ENCODE measurements at places on chromosomes 12 and 14. TPM values are rescaled to one million over a fixed set of nuclear protein-coding genes. Genes with fewer than 3 reads are reported as not detected.

- no peaks in the 10 kb centered on the region for H3K4me1 ChIP-seq
- H3K4me3 ChIP-seq = no peak overlapping the region
- no peaks in the 10 kb centered on the region for H3K27me3 ChIP-seq
Measured at GRCh38 chr12:77893918-77894317, 63.2 kb downstream of the NAV3 start.

The ESRRB gene
- total RNA-seq = not detected

GRCh38 chr12:25319233-25319984, 68.7 kb upstream of the KRAS start:
- no peak overlapping the region for H3K4me3 ChIP-seq
- H3K36me3 ChIP-seq = no peaks in the 10 kb centered on the region
- no peak overlapping the region for H3K27ac ChIP-seq
- H3K4me1 ChIP-seq = no peaks in the 10 kb centered on the region
- no peaks in the 10 kb centered on the region for H3K27me3 ChIP-seq

- H3K4me1 ChIP-seq = peaks cover 27% of the 10 kb centered on the region
- peak overlapping the region; percentile 98 for H3K27ac ChIP-seq
- H3K27me3 ChIP-seq = no peaks in the 10 kb centered on the region
- DNase-seq = peak; percentile 75
- H3K4me3 ChIP-seq = peak overlapping the region; percentile 92
Measured at GRCh38 chr12:46373301-46374296, 1.0 kb upstream of the SLC38A2 start.

The CCNT1 gene
- 31.2 TPM for total RNA-seq

DNA sequence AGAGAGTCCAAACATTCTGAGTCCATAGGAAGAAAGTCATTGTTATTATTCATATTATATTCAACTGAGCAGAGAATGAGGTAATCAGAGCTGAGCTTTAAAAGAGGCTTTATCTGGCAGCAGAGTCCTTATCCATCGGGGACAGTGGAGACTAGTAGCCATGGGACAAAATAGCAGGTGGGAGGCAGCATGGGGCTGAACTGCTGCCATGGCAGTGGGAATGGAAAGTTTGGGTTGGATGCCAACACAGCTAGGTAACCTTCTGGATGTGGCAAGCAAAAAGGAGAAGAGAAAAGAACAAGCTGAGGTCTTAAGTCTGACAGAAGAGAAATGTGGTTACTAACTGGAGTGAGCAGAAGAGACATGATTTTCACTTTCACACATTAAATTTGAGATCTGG, 71.0 kb upstream of the CDKN3 start:
- no peak overlapping the region for H3K27ac ChIP-seq
- no peak overlapping the region for H3K4me3 ChIP-seq
- DNase-seq = no peak
- peaks cover 7% of the 10 kb centered on the region for H3K4me1 ChIP-seq
- H3K27me3 ChIP-seq = no peaks in the 10 kb centered on the region
- H3K36me3 ChIP-seq = no peaks in the 10 kb centered on the region

DNA sequence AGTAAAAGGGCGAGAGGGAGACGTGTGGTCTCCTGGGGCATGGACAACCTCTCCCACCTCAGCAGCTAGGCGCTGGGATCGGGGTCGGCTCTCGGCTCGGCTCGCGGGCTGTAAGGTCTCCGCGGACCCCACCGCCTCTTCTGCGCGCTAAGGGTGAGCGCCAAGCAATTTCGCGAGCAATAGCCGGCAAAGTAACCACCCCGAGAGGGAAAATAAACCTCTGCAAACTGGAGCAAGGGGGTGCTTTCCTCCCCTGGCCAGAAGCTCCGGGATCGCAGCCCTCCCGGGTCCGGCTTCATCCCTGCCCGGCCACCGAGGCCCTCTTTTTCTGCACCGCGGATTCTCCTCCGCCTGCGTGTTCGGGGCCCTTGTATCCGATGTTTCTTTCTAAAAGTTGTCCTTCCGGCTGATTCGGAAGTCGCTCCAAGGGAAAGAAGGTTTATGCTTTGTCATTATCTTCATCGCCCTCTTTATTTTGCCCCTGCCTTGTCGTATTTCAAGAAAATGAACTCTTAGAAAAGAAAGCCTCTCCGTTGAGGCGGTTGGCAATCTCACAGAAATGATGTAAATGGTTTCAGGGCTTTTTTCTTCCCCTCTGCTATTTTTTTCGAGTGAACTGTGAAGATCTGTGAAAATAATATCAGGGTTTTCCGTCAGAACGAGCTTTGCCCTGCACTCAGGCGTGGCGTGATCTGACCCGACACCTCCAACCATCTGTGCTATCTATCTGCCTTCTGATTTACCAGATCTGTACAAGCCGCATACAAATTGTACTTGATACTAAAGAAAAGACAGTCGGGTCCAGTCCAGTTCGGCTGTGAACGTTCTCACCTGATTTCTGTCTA, 1.7 kb upstream of the SIX6 start:
- H3K4me1 ChIP-seq = peaks cover 9% of the 10 kb centered on the region
- H3K36me3 ChIP-seq = no peaks in the 10 kb centered on the region
- H3K27ac ChIP-seq = no peak overlapping the region
- no peak for DNase-seq
- H3K4me3 ChIP-seq = no peak overlapping the region
- H3K27me3 ChIP-seq = peaks cover 100% of the 10 kb centered on the region

The CBLN3 gene
- 2.9 TPM for total RNA-seq

DNA sequence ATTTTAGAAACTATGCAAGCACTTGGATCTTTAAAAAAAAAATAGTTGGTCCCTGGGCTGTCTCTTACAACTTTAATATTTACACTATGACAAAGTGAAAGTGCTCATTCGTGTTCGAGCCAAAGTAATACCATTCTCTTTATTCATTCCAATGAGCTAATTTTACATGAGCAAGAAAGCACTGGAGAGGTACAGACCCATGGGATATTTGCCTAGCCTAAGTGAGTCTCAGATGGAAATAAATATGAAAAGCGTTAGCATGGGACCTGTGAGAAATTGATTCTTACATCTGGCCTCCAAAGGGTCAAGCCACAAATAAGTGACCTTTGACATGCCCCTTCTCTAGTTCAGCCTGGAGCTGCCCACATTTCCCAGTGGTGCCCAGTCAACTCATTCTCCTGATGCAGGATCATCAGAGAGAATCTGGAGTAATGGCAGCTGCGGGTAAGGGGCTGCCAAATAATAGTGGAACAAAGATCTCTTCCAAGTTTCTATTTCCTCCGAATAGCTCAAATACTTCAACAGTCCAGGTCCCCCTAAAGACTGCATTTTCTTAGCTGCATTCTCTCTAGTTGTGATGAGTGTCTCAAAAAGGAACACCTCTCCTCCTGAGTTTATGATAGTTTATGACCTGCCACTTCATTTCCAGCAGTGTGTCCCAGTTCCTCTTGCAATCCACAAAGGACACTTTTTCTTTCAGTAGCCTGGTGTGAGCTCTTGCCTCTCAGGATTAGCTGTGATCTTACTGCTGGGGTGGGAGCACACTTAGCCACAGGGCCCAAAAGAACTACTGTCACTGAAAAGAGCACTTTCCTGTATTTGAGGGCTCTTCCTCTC, 208.2 kb downstream of the DAD1 start:
- peak overlapping the region; percentile 9 for H3K4me3 ChIP-seq
- H3K27ac ChIP-seq = peak overlapping the region; percentile 38
- H3K27me3 ChIP-seq = no peaks in the 10 kb centered on the region
- H3K4me1 ChIP-seq = peaks cover 9% of the 10 kb centered on the region

The SIRT4 gene
- total RNA-seq = 2.4 TPM

The DHRS2 gene
- total RNA-seq = 0.61 TPM

- no peak for DNase-seq
- no peak overlapping the region for H3K4me3 ChIP-seq
- no peak overlapping the region for H3K27ac ChIP-seq
- H3K36me3 ChIP-seq = peaks cover 12% of the 10 kb centered on the region
- H3K4me1 ChIP-seq = no peaks in the 10 kb centered on the region
Measured at GRCh38 chr12:25106818-25107217, 88.1 kb downstream of the DNAI7 start.

DNA sequence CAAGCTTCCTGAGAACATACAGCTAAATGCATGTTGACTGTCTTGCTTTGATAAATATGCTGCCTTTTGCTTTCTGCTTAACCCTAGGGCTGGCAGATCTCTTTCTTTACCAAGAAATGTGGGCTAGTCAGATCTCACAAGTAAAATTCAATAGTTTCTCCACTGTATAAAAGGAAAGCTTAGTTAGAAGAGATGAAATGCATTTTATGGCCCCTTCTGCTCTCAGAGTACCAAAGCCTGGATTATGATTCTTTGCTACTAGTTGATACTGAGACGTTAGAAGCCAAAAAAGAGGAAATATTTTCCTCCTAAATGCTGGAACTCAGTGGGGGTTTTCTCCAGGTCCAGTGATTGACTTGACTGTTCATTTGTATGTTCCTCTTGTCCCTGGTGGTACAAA, 552.7 kb downstream of the SNAPC1 start:
- H3K27ac ChIP-seq = no peak overlapping the region
- H3K36me3 ChIP-seq = no peaks in the 10 kb centered on the region
- H3K27me3 ChIP-seq = no peaks in the 10 kb centered on the region
- DNase-seq = no peak
- no peak overlapping the region for H3K4me3 ChIP-seq

The TAS2R30 gene
- 2.9 TPM for total RNA-seq

The RNASE12 gene
- not detected for total RNA-seq

The PLBD1 gene
- total RNA-seq = 49.3 TPM

Data from upper lobe of right lung (tissue), 1 donor.